ENCODE measurements at places on chromosomes 1 and 21.

DNA sequence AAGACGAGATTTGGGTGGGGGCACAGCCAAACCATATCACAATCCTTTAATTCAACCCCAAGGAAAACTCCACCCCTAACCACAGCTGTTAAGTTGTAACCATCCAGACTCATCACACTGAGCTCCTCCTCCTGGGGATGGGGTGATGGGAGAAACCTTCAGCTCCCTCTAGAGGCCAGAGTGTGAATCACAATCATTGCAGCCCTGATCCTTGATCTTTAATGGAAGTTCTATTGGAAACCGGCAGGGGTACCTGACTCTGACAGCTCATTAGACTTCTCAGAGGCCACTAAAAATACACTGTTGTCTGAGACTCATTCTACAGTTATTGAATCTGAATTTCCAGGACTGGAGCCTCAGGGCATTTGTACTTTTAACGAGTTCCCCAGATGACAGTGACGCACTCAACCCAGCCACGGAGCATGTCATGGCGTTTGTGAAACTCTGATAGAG, 127.2 kb downstream of the IGSF21 start:
- DNase-seq: peak; percentile 48

DNA sequence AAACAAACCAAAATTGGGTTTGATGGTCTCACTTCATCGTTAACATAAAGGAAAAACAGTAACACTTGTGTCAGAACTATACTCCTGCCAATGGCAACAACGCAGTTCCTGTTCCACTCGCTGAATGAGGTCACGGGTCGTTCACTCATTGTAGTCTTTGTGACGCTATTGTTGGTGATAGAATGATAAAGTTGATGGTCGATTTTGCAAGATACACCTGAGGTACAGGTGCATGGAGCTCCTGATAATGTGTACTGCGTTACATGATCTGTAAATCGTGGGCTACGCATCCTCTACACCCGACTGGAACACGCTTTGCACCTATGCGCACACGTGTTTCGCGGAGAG, 391 bp upstream of the CENPS start:
- no peak for DNase-seq

GRCh38 chr1:214332946-214333798, 52.2 kb downstream of the SMYD2 start:
- DNase-seq: peak; percentile 54

- DNase-seq: no peak
Observed at GRCh38 chr21:44295163-44295573, 4.7 kb upstream of the PFKL start.

DNA sequence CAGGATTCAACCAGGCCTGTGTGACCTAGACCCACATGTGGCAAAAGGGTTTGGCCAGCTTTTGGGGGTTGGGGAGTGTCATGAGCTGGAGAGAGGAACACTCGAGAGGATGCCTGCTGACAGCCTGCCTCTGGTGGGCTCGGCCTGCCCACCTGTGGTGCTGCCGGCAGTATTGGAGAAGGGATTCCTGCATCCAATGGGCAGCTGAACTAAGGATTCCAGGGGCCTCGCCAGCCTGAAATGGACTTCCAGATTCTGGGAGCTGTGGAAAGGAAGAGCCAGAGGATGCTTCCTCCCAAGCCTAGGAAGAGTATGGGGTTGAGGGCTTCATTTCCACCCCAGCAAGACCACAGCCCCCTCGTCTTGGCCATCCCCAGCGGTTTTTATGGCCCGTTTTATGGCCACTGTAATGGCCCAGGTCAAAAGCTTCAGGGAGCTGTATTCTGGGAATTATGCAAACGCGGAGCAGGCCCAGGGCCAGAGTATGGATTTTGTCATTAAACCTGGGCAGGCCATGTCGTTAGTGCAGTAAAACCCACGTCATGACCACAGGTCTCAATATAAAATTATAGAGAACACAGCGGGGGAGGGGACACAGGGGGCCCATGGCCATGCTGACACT, 63.6 kb downstream of the TMEM53 start:
- DNase-seq: no peak

DNA sequence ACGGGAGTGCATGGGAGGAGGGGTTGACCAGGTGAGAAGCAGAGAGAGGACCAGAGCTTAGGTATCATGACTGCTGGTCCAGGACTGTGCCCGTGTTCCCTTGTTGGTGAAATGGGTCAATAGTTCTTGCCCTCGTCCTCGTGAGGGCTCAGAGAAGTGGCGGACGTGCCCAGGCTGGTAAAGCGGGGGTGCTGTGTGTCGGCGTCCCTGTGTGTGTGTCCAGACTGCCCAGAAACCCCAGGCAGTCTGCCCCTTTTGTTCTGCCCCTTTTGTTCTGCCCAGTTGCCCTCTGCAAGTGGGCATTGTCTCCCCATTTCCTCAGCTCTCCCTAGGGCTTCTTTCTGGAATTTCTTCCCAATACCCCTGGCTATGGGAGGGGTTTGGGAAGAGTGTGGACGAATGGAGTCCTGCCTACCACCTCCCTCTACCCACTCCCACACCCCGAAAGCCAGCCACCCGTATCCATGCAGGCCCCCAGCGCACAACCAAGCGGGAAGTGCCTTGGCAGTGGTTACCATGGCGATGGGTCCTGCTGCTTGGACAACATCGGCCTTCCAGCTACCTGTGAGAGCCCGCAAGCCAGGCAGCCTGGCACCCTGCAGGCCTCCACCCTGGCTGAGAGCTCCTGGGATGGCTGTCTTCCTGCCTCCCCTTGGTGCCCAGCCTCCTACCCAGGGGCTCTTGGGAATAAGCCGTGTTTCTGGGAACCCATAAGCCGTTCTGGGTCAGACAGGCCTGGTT, 34.7 kb downstream of the ACOT11 start:
- no peak for DNase-seq

DNA sequence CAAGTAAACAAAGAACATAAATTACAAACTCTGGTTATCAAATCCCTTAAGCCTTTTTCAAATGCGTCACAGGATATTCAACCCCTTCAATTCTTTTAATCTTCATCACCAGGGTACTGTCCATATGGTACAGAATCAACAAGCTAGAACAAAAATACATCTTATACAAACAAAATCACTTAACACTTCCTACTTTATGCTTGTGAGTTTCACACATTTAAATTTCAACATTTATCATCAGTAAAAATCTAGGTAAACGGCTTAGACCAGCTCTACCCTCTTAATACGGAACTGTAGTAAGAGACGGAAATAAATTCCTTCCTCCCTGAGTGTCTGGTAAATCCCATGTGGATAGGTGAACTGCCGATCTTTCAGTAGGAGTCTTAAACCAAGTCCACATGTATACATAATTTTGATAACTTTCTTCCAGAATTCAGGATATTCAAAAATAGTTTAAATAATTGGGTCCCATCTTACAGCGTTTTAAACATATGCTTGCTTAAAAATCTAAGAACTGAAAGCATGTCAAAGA, 1.0 kb downstream of the CCDC181 start:
- no peak for DNase-seq

DNA sequence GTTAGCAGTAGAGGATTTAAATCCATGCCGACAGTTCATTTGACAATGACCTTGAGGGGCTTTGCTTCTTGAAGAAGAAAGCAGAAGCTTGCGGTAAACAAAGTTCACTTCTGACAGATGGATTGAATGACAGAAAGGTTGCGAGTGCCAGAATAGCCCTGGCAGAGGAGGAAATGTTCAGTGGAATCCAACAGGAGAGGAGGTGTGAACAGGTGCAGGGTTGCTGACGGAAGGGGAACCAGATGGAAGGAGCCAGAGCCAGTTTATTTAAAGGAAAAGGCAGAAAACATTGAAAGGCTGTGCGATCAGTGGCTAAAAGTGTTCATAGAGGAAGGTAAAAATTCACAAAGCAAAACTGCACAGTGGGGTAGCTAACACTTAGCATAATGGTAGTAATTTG, 141.0 kb downstream of the SDCCAG8 start:
- DNase-seq: no peak

- peak; percentile 51 for DNase-seq
Observed at GRCh38 chr1:180611016-180611930, 20.5 kb upstream of the XPR1 start.

GRCh38 chr1:56034847-56035481, 544.4 kb downstream of the PLPP3 start:
- DNase-seq: no peak

DNA sequence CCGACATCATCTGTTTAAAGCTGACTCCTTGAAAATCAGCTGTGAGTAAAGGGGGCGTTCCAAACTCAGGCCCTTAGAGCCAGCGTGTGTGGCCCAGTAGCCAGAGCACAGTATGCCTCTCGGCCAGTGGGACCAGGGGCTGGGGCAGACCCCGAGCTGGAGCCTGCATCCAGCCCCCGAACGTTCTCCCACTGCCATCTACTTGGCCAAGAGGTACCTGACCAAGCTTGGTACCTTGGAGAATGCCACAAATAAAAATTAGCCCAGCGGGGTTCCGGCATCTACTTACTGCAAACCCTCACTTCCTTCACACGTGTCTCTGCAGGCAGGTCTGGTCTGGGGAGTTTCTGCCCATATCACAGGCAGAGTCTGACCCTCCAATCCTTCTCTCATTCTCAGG, 56.7 kb upstream of the COL6A2 start:
- DNase-seq: no peak

- DNase-seq: peak; percentile 27
Observed at GRCh38 chr1:173224949-173225348, 17.8 kb upstream of the TNFSF4 start.

DNA sequence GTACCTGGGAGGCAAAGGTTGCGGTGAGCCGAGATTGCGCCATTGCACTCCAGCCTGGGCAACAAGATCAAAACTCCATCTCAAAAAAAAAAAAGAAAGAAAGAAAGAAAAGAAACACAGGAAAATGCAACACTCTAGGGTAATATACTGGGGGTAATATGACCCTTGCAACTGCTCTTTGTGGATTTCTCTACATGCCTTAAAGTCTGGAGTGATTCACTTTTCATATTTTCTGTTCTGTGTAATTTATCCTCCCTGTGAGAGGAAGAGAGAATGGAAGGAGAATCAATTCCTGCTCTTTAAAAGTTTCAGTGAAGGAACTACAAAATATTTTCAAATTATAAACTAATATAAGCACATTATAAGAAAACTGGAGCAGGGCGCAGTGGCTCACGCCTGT, 22.7 kb downstream of the RIT1 start:
- DNase-seq: no peak

- DNase-seq: peak; percentile 87
Observed at GRCh38 chr21:32392880-32393676, at the start of gene URB1. Gene URB1 (minus strand): TSS chr21:32393012. CDS start chr21:32392910, 102 bp downstream.

GRCh38 chr1:156502894-156503697, 2.5 kb upstream of the MEF2D start:
- peak; percentile 84 for DNase-seq

DNA sequence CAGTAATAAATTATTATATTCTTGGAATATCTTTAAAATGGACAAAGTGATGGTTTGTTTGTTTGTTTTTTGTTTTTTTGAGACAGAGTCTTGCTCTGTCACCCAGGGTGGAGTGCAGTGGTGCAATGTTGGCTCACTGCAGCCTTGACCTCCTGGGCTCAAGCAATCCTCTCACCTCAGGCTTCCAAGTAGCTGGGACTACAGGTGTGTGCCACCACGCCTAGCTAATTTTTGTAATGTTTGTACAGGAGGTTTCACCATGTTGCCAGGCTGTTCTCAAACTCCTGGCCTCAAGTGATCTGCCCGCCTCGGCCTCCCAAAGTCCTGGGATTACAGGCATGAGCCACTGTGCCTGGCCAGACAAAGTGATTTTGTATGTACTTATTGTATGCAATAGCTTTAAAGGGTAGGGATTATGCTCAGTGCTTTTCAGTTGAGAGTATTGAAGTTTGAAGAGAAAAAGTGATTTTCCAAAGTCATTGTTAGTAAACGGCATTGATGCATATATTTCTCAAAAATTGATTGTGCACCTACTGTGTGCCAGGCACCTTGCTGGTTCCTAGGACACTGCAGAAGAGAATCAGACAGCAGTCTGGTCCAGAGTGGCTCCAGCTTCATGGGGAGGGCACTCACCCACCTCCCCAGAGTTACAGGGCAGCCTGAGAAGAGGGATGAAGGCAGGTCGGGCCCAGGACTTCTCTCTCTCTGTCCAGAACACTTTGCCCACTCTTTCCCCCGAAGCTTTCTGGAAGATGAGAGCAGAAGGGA, 34.2 kb upstream of the TTC22 start:
- DNase-seq: no peak

GRCh38 chr1:243748706-243749283, 101.2 kb downstream of the AKT3 start:
- DNase-seq: peak; percentile 82

DNA sequence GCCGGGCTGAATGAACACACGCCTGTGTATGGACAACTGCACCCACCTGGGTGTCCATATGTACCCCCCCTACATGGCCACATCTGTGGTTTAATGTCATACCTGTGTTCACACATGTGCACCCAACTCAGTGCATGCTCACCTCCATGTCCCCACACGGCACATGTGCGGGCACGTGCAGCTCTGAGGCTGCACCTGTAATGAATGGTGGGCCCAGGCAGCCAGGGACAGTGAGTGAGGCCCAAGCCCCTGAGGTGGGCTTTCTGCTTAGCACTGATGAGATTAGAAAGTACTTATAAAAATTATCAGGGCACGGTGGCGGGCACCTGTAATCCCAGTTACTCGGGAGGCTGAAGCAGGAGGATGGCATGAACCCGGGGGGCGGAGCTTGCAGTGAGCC, 42.5 kb upstream of the CSF3R start:
- DNase-seq: no peak

DNA sequence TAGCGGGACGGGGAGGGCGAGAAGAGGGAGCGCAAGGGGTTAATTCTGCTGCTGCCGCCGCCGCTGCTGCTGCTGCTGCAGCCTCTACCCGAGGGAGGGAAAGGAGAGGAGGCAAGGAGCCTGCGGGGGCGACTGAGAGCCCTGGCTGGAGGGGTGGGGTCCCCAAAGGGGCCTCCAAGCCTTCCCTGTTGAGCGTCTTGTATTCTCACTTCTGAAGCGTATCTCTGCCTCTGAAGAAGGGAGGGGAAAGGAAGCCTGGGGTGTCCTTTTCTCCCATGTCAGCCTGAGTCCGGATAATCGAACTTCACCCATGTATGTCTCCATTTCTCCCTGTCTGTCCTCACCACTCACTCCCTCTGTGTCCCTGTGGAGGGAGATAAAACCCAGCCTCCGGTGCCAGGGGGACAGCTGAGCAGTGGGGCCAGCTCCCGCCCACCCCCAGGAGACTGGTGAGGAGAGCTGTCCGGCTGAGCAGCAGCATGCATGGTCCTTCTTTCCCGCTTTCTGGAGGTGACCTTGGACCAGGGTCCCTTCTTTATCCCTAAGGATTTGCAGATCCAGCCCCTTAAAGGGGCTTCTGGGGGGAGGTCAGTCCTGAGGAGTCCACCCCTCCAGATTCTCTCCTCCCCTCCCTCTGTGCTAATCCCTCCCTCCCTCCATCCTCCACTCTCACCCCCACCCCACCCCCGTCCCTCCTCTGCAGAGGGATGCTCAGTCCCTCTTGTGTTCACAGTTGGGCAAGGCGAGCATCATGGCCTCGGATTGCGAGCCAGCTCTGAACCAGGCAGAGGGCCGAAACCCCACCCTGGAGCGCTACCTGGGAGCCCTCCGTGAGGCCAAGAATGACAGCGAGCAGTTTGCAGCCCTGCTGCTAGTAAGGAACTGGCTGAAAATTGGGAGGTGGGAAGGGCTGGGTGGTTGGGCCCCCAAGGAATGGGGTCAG, 1.0 kb downstream of the NCDN start:
- DNase-seq: peak; percentile 55

- DNase-seq: no peak
Observed at GRCh38 chr1:15427280-15427666, 11.0 kb upstream of the CTRC start.
